Activated naive CD4-positive, alpha-beta T cell (primary cell): ENCODE measurements at places on chromosomes 1 and 21.

- no peak for DNase-seq
Observed at GRCh38 chr1:53502641-53503432, 43.6 kb downstream of the DMRTB1 start.

GRCh38 chr1:235004276-235004675 lies 124.4 kb downstream of the TOMM20 start:
- DNase-seq = no peak

- DNase-seq = no peak
Observed at GRCh38 chr1:203173011-203173555, 2.5 kb downstream of the MYBPH start.

DNA sequence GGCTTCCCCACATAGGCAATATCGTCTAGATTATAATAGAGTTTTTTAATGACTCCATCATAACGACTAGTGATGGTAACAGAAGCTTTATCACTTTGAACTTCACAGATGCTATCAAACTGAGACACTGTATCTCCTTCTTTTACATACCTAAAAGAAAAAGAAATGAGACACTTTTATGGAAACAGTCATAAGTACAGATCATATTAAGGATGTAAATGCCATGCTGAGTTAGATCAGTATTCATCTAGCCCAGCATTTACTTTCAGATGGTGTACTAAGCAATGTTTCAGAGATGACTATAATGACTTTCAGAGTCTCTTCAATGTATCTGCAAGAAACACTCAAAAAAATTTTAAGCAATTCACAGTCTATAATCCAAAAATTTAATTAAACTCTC lies 18.9 kb downstream of the DBT start:
- DNase-seq = no peak

GRCh38 chr1:61539720-61540462 lies 185.1 kb downstream of the TM2D1 start:
- DNase-seq = no peak

DNA sequence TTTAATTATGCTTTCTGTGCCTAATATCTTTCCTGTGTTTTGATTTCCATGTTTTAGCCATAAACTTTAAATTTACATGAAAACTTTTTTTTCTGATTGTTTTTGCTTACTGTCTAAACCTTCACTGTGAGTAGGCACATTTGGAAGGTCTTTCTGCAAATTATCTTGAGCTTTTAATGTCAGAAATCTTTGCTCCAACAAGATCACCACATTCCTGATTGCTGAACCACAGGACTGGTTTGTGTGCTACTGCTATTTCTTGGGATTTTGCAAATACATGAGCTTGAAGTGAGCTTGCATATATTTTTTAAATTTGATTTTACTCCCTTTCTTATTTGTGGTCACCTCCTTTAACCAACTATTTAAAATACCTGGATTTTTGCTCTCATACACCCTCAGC lies 61.3 kb downstream of the PTBP2 start:
- no peak for DNase-seq

GRCh38 chr1:229158341-229158921 lies 112.5 kb upstream of the RAB4A start:
- DNase-seq = no peak

DNA sequence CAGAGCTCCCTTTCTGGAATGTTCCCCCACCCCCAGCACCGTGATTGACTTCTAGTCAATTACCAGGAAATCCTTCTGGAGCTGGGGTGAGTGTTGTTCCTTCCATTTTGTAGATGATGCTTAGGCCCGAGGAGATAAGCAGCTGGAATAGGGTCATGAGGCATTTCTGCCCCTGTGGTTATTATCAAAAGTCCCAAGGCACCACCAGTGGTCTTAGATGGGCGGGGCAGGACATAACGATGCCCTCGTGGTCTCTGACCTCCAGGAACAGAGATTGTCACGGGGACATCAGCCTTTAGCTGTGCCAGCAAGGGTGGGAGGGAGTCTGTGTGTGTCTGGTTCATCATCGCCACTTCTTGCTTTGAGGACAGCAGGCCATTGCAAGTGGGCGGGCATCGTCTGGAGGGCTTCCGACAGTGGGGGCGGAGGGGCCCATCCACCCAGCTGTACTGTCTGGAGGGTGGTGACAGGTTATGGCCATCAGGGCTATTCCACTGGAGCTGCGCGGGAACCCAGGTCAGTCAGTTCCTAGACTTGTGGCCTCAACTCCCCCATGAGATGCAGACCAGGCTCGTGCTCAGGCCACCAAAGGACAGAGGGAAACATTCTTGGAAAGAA lies 22.6 kb downstream of the TNFRSF8 start:
- DNase-seq = no peak

- DNase-seq = no peak
Observed at GRCh38 chr1:5914676-5915365, 77.4 kb downstream of the NPHP4 start.

GRCh38 chr1:232426801-232427200 lies 203.1 kb downstream of the SIPA1L2 start:
- no peak for DNase-seq

- DNase-seq = no peak
Observed at GRCh38 chr1:186958520-186958919, 129.8 kb downstream of the PLA2G4A start.

- no peak for DNase-seq
Observed at GRCh38 chr1:1212780-1213344, 1.1 kb downstream of the TNFRSF4 start.

GRCh38 chr1:236141447-236142252 lies 689 bp upstream of the GPR137B start:
- DNase-seq = no peak

DNA sequence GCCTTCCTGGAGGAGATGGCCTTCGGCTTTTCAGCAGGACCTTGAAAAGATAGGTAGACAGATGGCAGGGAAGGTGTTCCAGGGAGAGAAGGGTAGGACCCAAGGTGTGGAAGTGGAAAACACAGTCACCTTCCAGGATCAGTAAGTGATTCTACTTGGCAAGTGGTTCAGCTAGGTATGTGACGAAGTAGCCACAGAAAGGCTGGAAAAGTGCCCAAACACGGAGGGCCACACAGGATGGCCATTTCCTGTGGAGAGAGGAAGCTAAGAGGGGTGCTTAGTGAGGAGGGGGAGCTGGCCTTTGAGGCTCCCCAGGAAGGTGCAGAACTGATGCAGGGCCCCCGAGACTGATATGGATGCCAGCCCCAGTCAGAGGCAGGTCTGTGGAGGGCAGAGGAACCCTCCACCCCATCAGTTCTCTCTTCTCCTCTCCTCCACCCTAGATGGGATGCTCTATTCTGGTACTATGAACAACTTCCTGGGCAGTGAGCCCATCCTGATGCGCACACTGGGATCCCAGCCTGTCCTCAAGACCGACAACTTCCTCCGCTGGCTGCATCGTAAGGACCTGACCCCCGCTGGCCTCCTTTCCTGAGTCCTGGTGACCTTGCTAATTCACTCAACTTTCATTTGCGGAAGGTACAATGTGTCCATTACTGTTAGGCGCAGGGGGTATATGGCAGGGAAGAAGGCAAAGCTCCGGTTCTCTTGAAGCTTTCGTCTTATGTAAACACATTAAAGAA lies 6.8 kb downstream of the SEMA4A start:
- no peak for DNase-seq

- no peak for DNase-seq
Observed at GRCh38 chr1:221727146-221728036, 14.5 kb downstream of the DUSP10 start.

GRCh38 chr1:157455318-157455717 lies 97.0 kb downstream of the FCRL5 start:
- DNase-seq = no peak

- no peak for DNase-seq
Observed at GRCh38 chr1:2628191-2628932, 4.5 kb downstream of the MMEL1 start.

DNA sequence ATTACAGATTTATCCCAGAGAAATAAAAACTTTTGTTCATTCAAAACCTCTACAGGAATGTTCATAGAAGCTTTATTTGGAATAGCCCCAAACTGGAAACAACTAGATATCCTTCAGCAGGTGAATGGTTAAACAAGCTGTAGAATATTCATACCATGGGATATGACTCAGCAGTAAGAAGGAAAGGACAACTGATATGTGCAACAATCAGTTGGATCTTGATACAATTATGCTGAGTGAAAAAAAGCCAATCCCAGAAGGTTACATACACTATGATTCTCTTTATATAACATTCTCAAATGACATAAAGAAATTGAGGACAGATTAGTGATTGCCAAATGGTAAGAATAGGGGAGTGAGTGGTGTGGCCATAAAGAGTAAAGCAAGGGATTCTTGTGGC lies 376.7 kb downstream of the S1PR1 start:
- DNase-seq = no peak

GRCh38 chr1:109959974-109960744 lies 24.4 kb upstream of the AHCYL1 start:
- no peak for DNase-seq

- DNase-seq = no peak
Observed at GRCh38 chr1:33015216-33015615, 21.5 kb downstream of the AK2 start.

DNA sequence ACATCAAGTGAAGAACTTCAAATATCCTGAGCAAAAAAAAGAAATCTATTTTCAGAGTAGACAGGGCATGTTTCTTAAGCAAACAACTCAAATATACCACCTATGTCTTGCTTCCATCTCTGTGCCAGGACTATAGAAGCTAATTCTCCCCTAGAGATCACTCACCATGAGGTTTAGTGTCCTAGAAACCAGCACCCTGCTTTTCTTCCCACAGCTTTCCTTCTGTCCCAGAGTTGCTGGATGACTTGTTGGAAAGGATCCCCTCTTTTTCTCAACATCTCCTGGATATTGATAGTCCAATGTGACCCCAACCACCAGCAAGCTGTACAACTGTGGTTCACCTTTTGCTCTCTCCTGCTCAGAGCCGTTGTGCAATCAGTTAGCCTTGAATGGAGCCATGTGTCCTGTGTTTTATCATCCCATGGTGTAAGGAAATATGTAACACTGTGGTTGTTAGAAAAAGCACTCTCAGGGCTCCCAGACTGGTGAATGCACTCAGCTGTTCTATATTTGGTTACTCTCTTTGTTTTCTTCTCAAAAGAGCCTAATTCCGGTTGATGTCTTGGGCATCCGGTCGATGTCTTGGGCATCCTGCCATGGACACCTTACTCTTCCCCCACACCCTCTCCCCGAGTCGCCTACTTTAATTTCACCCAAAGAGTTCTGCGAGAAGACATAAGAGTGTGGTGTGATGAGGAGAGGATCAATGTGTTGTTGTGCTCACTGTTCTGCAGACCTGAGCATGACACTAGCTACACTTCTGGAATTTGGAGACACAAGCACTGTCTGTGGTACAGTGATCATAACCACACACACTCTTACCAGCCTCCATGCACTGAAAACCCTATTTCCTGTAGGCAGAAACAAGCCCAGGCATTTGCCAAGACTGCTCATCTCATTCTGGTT lies 1.7 kb downstream of the TNFSF4 start:
- DNase-seq = no peak

GRCh38 chr21:14115646-14116045 lies 95.1 kb downstream of the LIPI start:
- DNase-seq = no peak

DNA sequence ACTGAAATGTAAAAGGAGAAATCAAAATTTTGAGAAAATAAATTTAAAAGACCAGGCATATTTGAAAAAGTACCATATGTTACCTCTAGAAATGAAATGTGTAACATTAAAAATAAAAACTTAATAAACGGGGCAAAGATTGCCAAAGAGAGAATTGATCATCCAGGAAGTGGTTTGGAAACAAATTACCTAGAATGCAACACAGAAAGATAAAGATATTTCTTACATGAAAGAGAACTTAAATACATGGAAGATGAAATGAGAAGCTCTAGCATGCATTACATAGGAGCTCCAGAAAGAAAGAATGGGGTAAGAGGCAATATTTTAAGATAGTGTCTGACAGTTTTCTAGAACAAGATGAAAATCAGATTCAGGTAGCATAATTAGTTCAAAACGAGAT lies 235.9 kb upstream of the IRF2BP2 start:
- no peak for DNase-seq

GRCh38 chr1:172287208-172287607 lies 133.3 kb upstream of the C1orf105 start:
- no peak for DNase-seq

GRCh38 chr1:162357681-162358266 lies 18.9 kb downstream of the SPATA46 start:
- no peak for DNase-seq

- no peak for DNase-seq
Observed at GRCh38 chr1:85313888-85314696, 37.7 kb upstream of the BCL10 start.

DNA sequence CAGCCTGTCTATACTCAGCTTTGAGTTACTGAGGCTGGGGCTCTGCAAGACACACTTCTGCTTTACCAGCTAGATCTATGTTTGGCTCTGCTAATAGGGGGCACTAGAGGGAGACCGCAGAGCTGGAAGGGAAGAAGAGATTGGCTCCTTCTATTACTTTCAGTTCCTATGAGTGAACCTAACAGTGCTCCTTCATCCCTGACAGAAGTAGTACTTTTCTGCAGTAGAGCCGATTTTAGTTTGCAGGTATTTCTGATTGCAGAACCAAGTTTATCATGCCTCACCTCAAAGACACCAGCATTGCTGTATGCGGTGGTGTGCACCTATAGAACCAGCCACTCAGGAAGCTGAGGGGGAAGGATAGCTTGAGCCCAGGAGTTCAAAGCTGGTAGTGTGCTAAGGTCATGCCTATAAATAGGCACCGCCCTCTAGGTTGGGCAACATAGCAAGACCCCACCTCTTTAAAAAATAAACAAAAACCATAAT lies 5.7 kb upstream of the ZDHHC18 start:
- DNase-seq = no peak

GRCh38 chr1:21299780-21300395 lies 9.6 kb upstream of the ECE1 start:
- no peak for DNase-seq

DNA sequence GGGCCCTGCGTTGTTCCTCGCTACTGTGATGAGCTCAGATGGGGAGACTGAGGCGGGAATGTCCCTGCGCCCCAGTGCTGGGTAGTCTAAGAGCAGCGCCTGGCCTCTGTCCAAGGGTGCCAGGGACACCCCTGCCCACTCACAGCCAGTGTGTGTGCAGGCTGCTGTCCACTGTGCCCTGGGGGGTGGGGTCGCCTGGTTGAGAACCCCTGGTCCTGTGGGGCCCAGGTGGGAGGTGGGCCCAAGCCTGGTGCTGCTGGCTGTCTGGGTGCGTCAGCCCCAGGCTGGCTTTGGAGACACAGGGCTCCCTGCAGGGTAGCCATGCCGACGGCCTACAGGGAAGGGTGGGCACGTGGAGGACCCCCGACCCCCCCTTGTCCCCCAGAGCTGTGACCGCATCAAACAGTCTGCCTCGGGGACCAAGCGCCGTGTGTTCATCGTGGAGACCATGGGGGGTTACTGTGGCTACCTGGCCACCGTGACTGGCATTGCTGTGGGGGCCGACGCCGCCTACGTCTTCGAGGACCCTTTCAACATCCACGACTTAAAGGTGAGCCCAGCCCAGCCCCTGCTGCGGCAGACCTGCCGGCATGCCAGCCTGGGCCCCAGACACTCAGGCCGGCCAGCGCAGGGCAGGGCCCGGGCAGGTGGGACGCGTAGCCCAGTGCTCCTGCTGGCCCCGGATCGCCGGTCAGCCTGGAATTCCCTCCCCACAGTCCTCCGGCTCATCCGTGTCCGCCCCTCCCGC lies 14.9 kb downstream of the CFAP410 start:
- DNase-seq = no peak

- DNase-seq = no peak
Observed at GRCh38 chr1:2180297-2181245, 14.0 kb downstream of the FAAP20 start.
